ENCODE measurements at places on chromosomes 2 and 18.
A peak's percentile ranks its signal among the peaks of the same experiment; 100 is the strongest.

DNA sequence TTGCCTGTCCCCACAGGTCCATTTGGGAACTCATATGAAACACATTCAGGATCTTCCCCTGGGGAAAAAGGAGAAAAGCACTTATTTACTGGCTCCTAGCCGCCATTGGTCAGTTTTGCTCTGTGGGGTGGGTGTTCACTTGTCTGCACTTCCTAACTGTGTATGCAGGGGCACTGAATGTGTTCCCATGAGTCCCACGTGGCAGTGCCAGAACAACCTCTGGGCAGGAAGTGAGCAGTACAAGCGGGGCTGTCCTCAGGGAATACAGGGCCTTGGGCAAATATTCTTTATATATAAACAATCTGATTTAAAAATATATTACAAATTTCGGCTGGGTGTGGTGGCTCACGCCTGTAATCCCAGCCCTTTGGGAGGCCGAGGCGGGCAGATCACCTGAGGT, 21.8 kb upstream of the CTIF start:
- DNase-seq = no peak

- DNase-seq = peak; percentile 78
Observed at GRCh38 chr2:26469092-26469710, 8.7 kb downstream of the OTOF start.

GRCh38 chr2:208069186-208069585, 43.9 kb upstream of the PLEKHM3 start:
- no peak for DNase-seq

GRCh38 chr2:231336236-231336635, 59.3 kb upstream of the B3GNT7 start:
- no peak for DNase-seq

DNA sequence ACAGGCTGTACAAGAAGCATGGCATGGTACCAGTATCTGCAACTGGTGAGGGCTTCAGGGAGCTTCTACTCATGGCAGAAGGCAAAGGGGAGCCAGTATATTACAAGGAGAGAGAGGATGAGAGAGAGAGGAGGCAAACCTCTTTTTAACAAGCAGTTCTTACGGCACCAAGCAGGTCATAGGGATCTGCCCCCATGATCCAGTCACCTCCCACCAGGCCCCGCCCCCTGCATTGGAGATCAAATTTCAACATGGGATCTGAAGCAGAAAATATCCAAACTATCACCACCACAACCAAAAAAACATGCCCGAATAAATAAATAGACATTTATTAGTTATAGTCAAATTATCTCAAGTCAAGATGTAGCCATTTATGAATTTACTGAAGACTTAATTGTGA, 14.5 kb upstream of the SLC35F5 start:
- DNase-seq = peak; percentile 28

GRCh38 chr2:25528173-25528572, 145.2 kb downstream of the DTNB start:
- no peak for DNase-seq

GRCh38 chr18:62371436-62371835, 46.3 kb downstream of the TNFRSF11A start:
- DNase-seq = no peak

GRCh38 chr2:94956797-94957391, 68.6 kb upstream of the MAL start:
- no peak for DNase-seq

- no peak for DNase-seq
Observed at GRCh38 chr2:150293771-150294170, 193.7 kb downstream of the RND3 start.

GRCh38 chr18:68449292-68449691, 265.6 kb downstream of the TMX3 start:
- no peak for DNase-seq

DNA sequence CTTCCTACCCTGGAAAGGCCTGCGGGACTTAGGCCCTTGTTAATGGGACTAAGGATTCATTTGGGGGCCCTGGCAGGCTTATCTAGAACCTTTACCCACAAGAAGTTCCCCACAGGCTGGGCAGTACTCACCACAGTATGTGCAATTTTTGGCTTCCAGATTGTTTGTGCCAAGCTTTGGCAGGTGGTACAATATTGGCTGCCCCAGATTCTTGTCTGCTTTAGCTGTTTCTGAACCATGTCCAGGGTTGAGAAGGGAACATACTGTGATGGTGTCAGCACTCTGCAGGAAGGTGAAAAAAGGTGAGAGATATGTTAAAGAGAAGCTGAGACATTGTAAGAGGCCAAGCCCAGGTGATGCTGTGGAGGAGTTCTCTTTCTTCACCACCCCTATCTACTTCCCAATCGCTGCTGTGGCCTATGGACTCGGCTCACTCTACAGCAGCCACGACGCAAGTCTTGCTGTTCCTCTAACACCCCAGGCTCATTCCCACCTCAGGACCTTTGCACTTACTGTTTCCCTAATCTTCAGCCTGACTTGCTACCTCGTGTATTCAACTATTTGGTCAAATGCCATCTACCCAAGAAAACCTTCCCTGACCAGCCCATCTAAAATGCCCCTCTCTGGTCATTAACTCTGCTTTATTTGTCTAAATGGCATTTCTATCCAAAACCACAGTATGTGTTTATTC, 9.2 kb downstream of the SLC4A5 start:
- no peak for DNase-seq

DNA sequence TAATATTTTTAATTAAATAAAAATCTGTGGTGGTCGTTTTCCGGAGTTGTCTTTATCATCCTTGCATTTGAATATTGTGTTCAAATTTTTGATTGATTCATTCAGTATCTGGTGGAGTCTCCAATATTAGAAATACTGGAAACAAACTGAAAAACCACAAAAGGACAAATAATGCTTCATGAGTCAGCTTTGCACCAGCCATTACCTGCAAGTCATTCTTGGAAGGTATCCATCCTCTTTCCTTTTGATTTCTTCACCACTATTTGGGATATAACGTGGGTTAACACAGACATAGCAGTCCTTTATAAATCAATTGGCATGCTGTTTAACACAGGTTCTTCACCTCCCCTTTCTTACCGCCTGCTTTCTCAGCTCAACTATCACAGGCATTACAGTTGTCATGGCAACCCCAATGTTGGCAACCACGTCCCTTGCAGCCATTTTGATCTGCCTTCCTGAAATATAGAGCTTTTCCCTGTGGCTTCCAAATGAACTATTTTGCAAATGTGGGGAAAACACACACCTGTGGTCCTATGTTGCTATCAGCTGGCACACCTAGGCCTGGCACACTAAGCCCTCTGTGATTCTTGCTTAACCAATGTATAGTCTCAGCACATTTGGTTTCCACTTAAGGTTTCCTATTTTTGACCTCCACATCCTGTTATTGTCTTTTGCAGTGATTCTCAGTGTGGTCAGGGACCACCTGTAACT, 6.5 kb downstream of the CTLA4 start:
- no peak for DNase-seq

DNA sequence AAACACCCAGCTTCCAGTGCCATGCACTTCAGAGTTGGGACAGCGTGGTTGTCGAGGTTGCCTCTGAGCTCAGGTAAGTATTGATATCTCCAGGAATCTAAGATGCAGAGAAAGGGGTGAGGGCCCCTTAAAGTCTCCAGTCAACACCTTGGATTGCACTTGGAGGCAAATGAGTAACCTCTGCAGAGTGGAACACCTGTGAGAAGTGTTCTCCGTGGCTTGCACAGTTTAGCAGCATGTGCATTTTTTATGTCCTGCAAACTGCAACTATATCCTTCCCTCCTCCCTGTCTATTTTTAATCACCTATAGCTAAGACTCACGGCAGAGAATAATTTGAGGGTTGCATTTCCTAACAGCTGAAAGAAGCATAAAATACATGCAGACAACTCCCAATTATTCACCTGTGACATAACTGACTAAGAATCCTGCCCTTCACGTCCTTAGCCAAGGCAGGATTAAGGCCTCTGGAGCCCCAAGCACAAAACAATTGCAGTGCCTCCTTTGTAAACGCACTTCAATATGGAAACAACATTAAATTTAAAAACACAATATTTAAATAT, 1.6 kb upstream of the ZNF385B start:
- DNase-seq = no peak

DNA sequence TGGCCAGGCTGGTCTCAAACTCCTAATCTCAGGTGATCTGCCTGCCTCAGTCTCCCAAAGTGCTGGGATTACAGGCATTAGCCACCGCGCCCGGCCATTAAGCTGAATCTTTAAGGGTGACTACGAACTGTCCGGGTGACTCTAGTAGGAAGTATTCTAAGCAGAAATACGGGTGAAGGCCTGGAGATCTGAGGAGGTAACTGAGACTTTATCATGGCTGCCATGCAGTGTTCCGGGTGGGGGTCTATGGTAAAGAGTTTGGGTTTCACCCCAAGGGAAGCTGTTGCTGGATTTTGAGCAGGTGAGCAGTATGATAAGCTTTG, 20.1 kb upstream of the ROCK2 start:
- no peak for DNase-seq

- no peak for DNase-seq
Observed at GRCh38 chr2:200404615-200405014, 98.1 kb downstream of the SPATS2L start.

- no peak for DNase-seq
Observed at GRCh38 chr18:9825571-9826073, 60.2 kb upstream of the TXNDC2 start.

GRCh38 chr2:128279009-128279408, 39.7 kb downstream of the HS6ST1 start:
- no peak for DNase-seq

DNA sequence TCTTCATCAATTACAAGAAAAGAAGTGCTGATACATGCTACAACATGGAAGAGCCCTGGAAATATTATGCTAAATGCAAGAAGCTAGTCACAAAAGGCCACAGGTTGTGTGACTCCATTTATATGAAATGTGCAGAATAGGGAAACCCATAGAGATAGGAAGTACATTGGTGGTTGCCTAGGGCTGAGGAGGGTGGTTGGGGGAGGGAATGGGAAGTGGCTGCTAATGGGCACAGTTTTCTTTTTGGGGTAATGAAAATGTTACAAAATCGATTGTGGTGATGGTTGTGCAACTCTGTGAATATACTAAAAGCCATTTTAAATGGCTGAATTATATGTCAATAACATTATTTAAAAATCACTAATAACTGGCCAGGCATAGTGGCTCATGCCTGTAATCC, 24.3 kb upstream of the RESP18 start:
- no peak for DNase-seq

GRCh38 chr18:72502671-72503431, 41.3 kb downstream of the CBLN2 start:
- no peak for DNase-seq

GRCh38 chr18:74994502-74995418, 214.2 kb downstream of the PTGR3 start:
- DNase-seq = no peak

- DNase-seq = no peak
Observed at GRCh38 chr2:225471482-225471881, 72.0 kb downstream of the NYAP2 start.

GRCh38 chr2:129575431-129575830, 404.0 kb upstream of the RAB6C start:
- DNase-seq = no peak
